ENCODE measurements at places on chromosomes 3 and 15.

GRCh38 chr15:52207191-52207590, 16.0 kb upstream of the GNB5 start:
- no peak for DNase-seq

GRCh38 chr3:172915911-172916514, 165.5 kb downstream of the ECT2 start:
- DNase-seq, result no peak

GRCh38 chr3:163538387-163538786, 1539.9 kb downstream of the SI start:
- no peak for DNase-seq

- no peak for DNase-seq
Observed at GRCh38 chr3:185126201-185126600, 26.7 kb downstream of the C3orf70 start.

- DNase-seq, result no peak
Observed at GRCh38 chr3:15385901-15386653, 41.3 kb downstream of the METTL6 start.

DNA sequence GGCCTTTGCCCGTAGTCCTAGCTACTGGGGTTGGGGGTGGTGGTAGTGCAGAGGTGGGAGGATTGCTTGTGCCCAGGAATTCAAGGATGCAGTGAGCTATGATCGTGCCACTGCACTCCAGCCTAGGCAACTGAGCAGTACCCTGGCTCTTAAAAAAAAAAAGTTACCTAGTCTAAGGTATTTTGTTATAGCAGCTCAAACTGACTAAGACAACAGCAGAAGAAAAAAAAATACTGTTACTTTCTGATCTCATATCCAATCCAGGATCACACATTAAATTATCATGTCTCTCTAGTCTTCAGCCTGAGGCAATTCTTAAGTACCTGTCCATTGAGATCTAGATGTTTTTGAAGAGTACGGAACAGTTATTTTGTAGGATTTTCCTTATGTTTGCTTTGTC, 39.8 kb downstream of the PDE8A start:
- no peak for DNase-seq

DNA sequence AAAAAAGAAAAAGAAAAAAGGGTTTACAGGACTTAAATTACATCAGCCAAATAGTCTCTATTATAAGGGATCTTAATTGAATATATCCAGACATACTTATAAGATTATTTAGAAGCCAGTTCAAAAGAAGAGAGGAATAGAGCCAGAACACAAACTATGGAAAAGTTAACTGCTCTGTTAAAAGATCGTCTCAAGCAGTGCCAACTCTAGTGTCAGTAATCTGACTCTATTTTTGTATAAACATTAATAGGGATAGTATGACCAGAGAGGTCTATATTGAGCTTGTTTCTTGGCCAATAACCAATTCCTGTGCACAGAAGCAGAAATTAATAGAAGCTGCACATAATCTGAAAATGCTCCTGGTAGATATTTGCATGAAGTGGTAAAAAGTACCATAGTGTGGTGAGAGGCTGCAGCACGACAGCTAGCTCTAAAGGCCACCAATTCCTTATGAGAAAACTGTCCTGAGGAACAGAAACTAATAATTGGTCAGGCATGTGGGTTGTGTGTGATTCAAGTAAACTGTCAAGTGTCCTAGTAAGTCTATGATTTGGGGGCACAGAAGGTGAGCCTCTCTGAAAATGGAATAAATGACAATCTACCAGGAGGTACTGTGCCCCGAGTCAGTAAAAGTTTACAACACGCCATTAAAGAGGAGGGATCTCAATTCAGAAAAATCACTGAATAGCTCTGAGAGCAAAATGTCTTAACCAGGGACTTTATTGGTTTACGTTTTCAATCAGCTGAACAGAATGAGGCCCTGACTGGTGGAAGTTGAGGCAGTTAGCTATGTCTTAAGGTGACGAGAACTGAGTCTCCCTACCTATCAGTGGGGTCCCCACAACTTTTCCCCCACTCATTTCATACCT, 51.5 kb upstream of the NANOGP8 start:
- no peak for DNase-seq

GRCh38 chr3:68274286-68274685, 619.9 kb upstream of the SUCLG2 start:
- no peak for DNase-seq

GRCh38 chr3:188242436-188243123, 88.6 kb downstream of the LPP start:
- DNase-seq, result no peak

DNA sequence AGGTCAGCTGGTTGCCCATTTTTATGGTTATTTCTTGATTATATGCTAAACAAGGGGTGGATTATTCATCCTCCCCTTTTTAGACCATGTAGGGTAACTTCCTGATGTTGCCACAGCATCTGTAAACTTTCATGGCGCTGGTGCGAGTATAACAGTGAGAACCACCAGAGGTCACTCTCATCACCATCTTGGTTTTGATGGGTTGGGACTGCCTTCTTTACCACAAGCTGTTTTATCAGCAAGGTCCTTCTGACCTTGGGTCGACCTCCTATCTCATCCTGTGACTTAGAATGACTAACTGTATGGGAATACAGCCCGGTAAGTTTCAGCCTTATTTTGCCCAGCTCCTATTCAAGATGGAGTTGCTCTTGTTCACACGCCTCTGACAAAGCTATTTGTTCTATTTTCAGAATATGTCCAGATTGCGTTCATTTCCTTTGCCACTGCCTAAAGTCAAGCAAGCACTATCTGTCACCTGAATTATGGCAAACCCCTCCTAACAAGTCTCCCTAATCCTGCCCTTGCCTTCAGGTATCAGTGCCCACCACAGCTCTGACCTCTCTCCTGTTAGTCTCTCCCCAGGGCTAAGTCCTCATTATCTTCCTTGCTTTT, 308.5 kb downstream of the ROBO2 start:
- DNase-seq, result no peak

DNA sequence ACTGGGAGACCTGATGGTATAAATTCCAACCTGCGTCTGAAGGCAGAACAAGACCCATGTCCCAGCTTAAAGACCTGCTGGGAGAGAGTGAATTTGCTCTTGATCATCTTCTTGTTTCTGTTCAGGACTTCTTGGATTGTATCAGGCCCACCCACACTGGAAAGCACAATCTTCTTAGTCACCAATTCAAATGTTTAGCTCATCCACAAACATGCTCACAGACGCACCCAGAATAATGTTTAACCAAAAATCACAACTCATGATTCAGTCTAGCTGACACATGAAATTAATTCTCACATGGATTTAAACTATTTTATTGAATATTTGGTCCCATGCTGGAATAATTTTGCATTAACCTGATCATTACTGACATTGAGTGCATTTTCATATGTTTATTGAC, 37.8 kb upstream of the GOLGA6L2 start:
- DNase-seq, result no peak

- DNase-seq, result no peak
Observed at GRCh38 chr15:48253172-48253571, 47.1 kb downstream of the SLC12A1 start.

DNA sequence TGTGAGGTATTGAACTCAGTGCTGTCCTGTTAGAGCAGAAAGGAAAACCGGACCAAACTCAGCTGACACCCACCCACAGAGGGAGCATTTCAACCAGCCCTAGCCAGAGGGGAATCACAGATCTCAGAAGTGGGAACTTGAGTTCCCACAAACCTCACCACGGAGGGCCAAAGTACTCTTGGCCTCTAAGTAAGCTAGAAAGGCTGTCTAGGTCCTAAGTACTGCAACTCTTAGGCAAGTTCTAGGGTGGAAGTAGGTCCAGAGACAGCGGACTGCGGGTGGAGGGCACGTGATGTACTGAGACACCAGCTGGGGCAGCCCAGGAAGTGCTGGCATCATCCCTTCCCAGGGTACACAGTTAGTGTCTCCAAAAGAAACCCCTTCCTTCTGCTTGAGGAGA, 34.1 kb downstream of the EOMES start:
- no peak for DNase-seq

- DNase-seq, result no peak
Observed at GRCh38 chr15:90638201-90638691, 78.9 kb upstream of the BLM start.

DNA sequence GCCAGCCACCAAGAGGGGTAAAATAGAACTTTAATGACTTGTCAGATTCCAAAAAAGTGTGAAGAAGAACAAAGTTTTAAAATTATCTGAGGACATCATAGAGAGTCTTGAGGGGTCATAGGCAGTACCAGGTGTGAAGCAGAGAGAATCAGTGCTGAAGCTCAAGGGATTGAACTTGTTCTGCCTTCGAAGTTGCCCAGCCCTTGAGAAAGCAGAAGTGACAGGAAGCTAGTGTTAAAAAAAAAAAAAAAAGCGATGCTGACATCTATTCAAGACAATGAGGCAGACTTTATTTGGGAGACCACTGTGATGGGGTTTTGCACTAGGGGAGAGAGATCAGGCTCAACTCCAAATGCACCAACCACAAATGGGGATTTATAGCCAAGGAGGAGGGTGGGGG, 21.8 kb downstream of the FBXO22 start:
- DNase-seq, result no peak

DNA sequence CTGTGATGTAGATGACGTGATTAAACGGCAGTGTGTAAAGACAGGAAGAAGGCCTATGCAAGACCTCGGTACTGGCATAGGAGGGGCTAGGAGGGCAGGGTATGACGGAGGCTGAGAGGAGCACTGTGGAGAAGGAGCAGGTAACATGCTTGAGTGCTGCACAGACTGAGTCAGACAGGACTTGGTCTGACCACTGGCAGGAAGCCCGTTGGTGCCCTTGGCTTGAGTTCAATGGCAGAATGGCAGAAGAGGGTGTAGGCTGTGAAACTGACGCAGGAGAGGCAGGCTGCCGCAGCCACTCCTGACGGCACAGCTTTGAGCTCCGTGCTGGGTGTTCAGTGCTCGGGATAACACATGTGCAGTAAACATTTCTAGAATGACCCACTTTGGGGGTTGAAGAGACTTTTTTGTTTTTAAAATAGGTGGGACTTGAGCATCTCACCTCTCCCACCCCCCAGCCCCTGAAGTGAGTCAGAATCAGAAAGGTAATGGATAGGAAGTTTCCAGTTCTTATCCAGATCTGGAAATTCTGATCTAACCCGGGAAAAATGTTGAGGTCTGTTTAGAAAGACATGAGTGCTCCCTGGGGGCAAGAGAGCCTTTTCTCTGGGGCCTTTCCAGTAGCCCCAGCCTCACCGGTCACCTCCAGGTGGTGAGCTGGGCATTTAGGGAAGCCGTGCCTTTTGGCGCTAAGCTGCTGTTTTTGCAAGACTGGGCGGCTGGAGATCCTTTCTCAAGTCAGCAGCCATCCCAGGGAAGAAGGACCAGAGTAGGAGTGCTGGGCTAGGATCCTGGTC, 126.4 kb downstream of the RPLP1 start:
- DNase-seq, result no peak

- no peak for DNase-seq
Observed at GRCh38 chr3:41688595-41689380, 273.1 kb downstream of the ULK4 start.

DNA sequence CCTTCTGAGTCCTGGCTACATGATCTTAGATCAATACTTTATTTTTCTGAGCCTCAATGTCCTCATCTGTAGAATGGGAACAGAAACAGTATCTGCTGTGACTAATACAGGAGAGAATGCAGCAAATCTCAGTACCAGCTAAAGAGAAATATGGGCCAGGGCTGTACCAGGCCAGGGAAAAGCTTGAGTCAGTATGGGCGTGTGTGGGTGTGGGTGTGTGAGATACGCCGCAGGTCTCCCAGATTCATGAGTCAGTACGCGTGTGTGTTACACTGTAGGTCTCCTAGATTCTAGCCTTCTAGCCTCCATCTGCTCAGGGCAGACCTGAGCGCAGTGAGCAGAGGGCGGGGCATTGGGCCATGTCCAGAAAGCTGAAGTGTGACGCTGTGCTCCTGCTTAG, 15.2 kb downstream of the GNAI2 start:
- peak; percentile 31 for DNase-seq

DNA sequence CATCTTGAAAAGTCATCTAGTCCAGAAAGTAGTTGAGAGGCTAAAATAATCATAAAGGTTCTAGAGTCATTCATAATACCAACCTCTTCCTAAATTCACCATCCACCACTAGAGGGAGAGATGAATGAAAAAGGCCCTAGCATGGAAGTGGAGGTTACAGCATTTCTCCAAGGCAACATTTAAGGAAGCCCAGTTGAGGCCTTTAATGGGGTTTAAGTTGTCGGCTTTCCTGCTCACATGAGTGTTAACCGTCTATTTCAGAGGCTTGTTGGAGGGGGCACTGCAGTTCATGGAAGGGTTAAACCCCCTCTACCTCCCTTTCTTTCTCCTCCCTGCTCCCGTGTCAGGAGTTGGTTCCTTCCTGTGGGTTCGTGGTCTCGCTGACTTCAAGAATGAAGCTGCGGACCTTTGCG, 3.8 kb upstream of the SLCO3A1 start:
- peak; percentile 71 for DNase-seq

DNA sequence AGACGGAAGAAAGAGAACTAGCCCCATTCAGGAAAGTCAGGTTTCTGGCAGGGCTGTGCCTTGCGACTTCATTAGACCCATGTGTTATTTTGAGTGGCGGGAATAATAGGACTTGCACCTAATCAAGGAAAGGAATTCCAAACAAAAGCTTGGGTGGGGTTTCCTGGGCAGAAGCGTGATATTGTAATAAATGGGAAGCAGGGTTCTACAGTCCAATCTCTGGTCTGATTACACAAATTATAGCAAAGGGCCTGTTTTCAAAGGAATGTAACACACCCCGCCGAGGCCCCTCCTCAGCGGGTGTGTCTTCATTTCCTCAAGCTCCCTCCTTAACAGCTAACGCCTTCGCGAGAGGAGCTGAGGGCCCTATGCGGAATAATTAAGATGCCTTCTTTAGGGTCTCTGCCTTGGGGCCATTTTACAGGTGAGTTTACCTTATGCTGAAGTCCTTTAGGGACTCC, 396.0 kb upstream of the C2CD4B start:
- no peak for DNase-seq

Measured in CD4-positive, alpha-beta T cell treated with Interleukin-2 at 100 ng/mL for 4 hours (primary cell).